ENCODE measurements at places on chromosomes 6 and 20.

GRCh38 chr20:9794831-9795230 is 44.0 kb downstream of the PAK5 start:
- no peak for DNase-seq

DNA sequence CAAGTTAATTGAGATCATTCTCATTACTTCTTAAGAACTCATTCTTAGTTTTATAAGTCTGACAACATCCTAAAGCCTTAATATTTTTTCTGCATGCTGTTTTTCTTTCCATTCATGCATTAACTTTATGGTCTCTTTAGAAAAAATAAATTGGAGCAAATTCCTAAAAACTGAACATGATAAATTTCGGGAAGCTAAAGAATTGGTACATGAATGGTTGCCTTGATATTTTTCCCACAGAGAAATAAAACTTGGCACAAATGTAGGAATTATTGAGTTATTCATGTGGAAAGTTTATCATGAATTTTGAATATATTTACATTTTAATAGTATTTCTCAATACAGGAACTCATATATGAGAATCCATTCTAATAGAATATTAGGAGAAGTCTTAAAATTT is 115.9 kb downstream of the BMP5 start:
- DNase-seq = no peak

GRCh38 chr6:5162355-5162754 is 77.2 kb downstream of the PPP1R3G start:
- DNase-seq = peak; percentile 18

- no peak for DNase-seq
Observed at GRCh38 chr6:67591910-67592309, 1043.2 kb upstream of the ADGRB3 start.

DNA sequence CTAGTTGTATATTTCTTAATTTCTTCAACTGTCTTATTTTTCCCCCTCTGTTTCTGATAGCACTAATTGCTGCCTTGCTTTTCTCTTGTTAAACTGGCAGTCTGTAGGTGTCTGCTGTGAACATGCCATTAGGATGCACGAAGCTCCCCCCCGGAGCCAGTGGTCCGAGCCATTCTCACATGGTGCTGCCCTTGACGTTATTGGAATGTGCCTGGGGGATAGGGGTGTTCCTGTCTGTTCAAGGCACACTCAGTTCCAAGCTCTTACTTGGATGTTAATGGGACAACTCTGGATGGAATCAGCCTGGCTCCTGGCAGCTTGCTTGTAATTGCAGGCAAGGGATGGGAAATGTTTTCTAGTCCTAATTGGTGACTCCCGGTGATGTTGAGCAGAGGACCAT is 68.4 kb downstream of the RREB1 start:
- DNase-seq = no peak

GRCh38 chr6:53811746-53812145 is 16.9 kb downstream of the LRRC1 start:
- no peak for DNase-seq

- DNase-seq = peak; percentile 84
Observed at GRCh38 chr6:21423106-21423854, 170.3 kb upstream of the SOX4 start.

DNA sequence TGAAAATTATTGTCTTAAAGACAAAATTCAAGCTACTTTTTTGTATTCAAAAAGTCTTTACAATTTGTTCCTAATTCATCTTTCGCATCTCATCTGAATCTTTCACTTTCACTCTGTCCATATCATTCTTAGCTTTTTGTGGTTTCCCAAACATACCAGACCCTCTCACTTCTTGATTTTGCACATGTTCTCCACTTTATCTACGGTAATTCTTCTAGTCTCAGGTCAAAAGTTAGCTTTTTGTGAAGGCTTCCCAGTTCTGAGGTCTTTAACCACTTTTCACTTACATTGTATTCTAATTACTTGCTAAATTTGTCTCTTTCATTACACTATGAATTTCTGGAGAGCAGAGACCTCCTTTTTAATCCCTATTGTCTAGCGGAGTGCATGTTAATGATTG is 34.6 kb upstream of the EPHA7 start:
- DNase-seq = no peak

- DNase-seq = no peak
Observed at GRCh38 chr20:33902011-33902410, 90.9 kb downstream of the CHMP4B start.

DNA sequence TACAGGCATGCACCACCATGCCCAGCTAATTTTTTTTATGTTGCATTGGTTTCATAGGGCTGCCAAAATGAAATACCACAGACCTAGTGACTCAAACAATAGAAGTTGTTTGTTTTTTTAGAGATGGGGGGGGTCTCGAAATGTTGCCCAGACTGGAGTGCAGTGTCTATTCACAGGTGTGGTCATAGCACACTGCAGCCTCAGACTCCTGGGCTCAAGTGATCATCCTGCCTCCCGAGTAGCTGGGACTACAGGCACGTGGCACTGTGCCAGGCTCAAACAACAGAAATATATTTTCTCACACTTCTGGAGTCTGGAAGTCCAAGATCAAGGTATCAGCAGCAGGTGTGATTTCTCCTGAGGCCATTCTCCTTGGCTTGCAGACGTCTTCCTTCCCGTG is 6.6 kb upstream of the SLC16A10 start:
- DNase-seq = no peak

DNA sequence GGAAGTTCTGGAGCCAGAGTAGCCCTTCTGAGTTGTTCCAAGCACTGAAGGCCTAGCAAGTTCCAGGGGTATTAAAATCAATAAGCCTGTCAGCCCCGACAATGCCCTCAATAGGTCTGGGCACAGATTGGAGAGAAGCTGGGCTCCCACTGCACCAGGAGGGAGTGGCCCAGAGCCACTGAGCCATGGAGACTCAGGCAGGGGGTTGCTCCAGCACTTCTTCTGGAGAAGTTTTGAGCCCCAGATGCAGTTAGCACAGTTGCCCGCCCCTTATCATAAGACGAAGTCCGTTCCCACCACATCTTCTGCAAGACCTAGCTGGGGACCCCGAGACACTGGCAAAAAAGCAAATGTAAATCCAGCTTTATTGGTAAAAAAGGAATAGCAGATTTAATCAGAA is 13.0 kb downstream of the DEFB132 start:
- DNase-seq = no peak

DNA sequence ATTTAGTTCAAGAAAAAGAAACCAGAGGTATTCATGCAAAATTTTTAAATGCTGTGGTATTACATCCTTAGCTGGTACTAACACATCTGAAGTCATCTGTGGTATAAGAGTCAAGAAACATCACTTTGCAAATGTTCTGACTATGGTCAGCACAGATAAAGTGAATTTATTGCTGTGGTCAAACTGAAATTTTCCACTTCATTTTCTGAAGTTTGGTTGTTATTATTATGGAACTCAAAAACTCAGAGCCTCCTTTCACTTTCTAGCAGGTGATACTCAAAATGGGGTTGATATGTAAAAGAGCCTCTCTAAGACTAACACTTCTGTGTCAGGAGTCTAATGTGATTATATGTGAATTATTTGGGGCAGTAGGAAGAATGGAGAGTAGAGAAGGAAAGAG is 257.8 kb downstream of the RNGTT start:
- DNase-seq = no peak

GRCh38 chr20:19321176-19321575 is 108.7 kb downstream of the SLC24A3 start:
- peak; percentile 72 for DNase-seq
